Islet precursor cell (in vitro differentiated cells): ENCODE measurements at places on chromosomes 13 and 19.

DNA sequence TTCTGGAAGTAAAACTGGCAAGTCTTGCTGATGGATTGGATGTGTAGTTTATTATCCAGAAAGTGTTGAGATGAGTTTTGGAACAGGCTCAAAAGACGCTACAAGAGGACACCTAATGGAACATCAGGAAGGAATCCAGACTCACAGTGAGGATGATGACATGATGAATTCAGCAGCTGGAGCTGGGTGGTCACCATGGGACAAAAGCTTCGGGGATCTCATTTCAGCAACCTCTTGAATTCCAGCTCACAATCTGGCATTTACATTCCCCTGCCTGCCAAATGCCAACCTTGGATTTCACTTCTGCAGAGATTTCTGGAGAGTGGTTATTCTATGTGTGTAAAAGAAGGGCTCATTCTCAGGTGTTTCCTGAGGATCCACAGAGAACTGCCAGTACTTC, 288.0 kb upstream of the TMTC4 start:
- no peak for DNase-seq

DNA sequence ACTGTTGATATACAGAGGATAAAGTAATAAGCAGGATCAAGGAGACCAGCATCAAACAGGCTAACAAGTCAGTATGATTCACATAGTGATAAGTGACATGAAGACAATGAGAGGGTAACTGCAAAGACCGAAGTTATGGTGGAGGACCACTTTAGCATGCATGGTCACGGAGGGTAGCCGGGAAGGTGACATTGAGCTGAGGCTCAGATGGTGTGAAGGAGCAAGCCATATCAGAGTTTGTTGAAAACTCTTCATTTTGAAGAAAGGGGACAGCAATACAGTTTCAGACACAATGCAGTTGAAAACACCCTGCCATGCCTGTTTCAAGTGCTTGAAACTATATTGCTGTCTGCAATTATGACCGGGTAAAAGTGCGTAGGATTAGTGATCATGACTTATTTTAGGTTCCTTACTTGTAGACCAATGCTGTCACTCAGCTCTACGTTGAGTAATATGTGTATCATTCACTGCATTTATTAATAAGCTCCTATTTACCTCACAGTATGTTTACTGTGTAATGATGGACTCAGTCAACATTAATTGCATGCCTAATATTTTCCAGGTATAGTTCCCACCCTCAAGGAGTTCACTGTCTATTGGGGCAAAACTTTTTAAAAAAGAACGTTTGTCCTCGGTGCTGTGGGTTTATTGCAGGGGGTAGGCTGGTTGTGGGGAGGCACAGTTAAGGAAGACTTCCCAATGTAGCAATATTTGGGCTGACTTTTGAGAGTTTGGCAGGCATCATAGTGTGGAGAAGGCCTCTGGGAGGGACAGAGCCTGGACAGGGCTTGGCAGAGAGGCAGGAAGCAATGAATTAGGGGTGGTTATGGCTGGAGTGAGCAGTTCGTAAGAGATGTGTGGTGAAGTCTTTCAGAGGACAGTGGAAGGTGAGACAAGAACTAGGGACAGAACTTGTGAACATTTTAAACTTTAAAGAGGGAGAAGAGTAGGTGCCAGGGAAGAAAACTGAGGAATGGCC, 3.2 kb downstream of the UBAC2 start:
- DNase-seq: no peak

DNA sequence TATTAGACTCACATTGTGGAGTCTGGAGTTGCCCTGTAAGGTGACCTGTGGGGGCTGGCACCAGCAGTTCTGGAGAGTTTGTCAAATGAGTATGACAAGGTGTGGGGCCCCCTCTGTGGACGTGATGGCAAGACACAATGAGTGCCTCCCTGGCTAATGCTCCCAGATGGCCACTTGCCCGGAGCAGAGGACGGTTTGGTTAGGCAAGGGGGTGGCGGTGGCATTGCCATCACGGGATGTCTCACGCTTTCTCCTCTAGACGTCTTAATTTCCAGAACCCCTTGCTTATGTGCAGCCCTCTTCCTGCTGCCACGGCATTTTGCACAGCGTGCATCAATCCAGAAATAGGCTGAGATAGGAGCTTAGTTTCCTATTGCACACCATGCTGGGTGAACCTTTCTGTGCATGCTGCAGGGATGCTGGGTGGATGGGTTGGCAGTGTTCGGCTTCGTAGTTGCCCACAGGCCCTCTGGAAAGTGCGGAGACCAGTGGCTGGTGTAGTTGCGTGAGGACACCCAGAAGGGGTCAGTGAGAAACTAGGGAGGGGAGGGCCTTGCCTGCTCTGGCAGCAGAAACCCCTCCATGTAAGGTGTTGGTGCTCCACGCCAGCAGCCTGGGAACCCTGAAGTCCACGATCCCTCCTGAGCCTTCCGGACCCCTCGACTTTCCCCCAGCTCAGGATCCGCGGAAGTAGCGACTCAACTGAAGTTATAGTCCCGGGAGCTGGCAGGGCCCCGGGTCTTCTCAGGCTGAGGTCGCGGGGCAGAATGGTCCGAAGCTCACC, 18.1 kb upstream of the LRP3 start:
- peak; percentile 82 for DNase-seq

GRCh38 chr13:77979721-77980385, 61.2 kb upstream of the EDNRB start:
- DNase-seq: no peak

DNA sequence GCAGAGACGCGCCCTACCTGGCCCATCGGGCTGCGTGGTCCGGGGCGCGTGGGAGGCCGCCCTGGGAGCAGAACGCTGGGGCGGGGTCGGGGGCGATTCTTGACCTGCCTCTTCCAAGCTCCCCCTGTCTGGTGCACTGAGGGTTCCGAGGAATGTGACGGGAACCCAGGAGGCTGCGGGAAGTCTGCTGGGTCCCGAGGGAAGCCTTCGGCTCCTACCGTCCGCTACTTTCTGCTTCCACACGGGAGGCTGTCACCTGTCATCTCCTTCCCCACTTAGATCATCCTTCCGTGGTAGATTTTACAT, 781 bp upstream of the SPRYD7 start:
- no peak for DNase-seq

DNA sequence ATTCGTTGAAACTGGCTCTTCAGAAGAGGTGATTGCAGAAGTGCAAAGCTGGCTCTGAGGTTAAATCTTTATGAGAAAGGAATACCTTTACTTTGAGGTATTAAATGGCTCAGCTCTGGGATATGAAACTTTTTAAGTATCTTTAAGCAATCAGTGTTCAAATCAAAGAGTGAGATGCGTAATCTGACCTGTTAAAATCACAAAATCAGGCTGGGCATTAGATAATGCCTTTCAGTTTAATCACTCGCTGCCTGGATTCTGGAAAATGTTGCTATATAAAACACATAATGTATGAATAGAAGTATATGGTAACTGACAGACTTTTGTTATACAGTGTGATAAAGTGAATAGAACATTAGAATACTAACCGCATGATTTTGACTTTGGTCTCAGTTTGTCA, 2.0 kb upstream of the DGKH start:
- DNase-seq: no peak

DNA sequence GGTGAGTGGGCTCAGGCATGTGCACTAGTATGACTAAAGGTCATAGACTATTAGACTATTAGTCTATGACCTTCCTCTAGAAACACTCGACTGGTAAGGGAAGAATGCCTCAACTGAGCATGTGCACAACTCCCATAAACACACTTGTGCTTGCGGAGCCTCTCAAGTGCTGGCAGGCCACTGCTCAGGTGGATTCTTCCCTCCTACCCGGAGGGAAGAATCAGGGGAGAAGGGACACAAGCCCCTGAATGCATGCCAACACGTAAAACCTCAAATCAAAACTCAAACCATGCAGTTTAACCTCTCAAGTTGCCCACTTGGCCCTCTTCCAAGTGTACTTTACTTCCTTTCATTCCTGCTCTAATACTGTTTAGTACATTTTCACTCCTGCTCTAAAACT, 287.6 kb upstream of the SGCG start:
- no peak for DNase-seq

- no peak for DNase-seq
Observed at GRCh38 chr13:79987761-79988160, 353.2 kb downstream of the SPRY2 start.

- DNase-seq: no peak
Observed at GRCh38 chr19:47761566-47761965, 16.2 kb downstream of the NOP53 start.

DNA sequence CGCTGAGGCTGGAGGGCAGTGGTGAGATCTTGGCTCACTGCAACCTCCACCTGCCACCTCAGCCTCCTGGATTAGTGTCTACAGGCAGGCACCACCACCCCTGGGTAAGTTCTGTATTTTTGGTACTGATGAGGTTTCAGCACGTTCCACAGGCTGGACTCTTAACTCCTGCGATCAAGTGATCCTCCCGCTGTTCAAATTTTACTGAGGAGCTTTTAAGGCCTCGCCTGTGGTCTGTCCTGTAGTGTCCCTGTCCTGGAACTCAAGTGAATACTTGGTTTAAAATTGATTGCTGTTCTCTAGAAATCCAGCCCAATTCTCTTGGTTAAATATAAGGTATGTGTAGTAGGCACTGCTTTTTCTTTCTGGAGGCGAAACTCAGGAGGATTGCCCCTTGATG, 65.2 kb downstream of the DPRX start:
- DNase-seq: no peak

DNA sequence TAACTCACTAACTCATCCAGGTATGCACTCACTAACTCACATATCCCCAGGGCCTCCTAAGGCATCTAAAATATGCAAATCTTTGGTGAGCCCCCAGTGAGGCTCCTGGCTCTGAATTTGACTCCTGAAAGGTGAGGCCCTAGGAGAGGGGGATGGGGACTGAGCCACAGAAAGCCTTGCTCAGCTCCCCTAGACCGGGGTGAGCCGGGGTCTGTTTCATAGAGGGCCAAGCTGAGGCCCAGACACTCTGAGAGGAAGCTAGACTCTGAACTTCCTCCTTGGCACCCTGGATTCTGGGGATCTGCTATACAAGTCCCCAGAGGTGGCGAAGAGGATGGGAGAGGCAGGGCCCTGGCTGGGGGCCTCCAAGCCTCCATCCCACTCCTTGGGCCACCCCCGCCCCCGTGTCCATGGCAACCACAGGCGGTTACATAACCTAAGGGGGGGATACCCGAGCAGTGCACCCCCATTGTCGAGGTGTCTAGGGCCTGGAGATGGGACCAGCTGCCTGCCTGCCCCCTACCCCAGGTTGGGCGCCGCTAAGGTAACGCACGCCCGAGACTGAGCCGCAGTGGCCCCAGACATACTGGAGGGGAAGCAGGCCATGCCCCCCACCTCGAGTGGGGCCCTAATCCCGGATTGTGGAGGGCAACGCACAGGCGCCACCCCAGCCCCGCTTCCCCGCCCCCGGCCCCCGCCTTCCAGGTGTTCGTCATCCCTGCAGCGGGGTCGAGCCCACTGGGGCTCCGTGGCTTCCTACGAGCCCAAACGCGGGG, 646 bp downstream of the ABHD8 start:
- DNase-seq: peak; percentile 69

- no peak for DNase-seq
Observed at GRCh38 chr13:110540871-110541525, 20.5 kb downstream of the RAB20 start.

DNA sequence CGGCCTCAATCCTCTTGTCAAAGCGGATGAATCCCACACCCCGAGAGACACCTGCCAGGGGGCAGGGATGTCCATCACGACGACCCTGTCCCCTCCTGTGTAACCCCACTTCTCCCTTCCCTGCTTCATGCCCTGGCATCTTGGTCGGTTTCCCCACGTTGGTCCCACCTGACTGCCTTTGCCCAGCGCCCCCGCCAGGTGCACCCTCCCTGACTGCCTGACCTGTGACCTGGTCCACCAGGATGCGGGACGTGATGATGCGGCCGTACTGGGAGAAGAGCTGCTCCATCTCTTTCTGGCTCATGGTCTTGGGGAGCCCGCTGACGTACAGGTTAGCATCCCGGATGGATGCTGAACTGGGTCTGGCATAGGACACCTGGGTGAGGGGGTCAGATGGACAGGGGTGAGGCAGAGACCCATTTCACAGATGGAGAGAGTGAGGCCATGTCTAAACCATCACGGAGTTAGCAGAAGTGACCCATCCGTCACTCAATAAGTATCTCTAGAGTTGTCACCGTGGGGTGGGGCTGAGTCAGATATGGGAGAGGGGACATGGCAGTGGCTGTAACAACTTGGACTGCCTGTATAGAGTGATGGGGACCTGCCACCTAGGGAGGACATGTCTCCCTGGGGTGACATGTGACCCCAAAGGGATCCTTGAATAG, 22.5 kb downstream of the ELAVL3 start:
- DNase-seq: no peak

DNA sequence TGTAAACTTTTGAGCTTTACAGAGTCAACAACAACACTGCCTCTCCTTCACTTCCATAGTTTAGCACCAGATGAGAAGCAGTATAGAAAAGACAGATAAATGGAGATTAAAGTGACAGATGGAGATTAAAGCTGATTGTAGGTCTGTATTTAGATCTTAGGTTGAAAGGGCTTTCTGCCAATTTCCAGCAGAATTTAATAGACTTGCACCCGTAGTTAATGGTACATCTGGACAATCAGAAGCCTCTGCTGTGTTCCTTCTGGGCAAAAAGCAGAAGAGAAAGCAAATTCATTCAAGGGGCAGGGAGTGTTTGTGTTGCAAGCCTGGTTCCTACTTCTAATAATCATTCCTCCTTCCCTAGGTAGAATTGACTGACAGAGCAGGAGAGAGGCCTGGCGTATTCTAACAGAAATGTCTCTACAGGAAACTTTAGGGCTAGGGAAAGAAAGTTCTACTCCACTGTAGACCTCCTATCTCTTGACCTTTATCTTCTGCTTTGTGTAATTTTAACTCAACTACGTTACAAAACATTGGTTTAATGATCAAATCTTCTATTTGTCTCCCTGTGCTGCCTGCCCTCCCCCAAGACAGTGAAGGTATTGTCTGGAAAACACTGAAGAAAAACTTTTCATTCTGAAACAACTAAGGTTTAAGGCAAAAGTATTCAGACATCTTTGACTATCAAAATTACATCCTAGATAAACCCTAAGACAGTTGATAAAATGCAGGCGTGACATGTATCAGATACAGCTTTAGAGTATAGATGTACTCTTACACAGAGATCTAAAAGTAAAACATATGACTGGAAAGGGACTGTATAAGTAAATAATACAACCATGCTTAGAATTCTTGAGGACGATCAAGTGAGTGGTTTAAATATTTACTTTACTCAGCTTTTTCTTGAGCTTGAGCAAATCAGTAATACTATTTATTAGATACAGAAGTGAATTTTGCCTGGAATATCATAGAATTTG, 44.4 kb downstream of the GPC6 start:
- no peak for DNase-seq

DNA sequence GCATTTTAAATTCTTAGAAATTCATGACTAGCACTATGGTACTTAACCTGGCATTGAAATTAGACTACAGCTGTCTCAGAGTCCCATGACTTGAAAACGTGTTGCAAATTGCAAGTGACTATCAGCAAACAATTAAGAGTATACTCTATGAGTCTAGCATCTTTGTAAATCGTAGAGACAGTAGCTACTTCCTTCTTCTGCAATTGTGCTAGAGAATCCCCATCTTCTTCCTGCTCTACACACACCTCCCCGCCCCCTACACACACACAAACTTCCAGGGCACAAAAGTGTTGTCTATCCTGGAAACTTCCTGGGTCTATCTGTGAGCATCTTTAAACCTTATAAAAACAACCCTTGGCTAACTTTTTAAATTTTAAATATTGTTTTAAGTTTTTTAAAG, 35.2 kb upstream of the MIR17HG start:
- DNase-seq: no peak

GRCh38 chr13:61415749-61416148, at the start of gene PCDH20:
TSS of gene PCDH20 (minus strand) at chr13:61415849. CDS start at chr13:61415158, 691 bp downstream.
- no peak for DNase-seq

- peak; percentile 89 for DNase-seq
Observed at GRCh38 chr13:74135326-74136083, 1.3 kb upstream of the KLF12 start.
